ENCODE measurements at places on chromosomes 7 and 10. TPM values are rescaled to one million over a fixed set of nuclear protein-coding genes. Genes with fewer than 3 reads are reported as not detected.

GRCh38 chr7:157613575-157614322 is 276.9 kb downstream of the DNAJB6 start:
- DNase-seq = no peak

The AGFG2 gene
- total RNA-seq = 38.6 TPM

GRCh38 chr10:70747192-70747965 is 37.8 kb downstream of the TBATA start:
- no peak for DNase-seq

The PNLIPRP2 gene
- 21.1 TPM for total RNA-seq

The RBM48 gene
- 8.5 TPM for total RNA-seq

- no peak for DNase-seq
Measured at GRCh38 chr7:99707096-99707495, 27.3 kb upstream of the CYP3A5 start.

DNA sequence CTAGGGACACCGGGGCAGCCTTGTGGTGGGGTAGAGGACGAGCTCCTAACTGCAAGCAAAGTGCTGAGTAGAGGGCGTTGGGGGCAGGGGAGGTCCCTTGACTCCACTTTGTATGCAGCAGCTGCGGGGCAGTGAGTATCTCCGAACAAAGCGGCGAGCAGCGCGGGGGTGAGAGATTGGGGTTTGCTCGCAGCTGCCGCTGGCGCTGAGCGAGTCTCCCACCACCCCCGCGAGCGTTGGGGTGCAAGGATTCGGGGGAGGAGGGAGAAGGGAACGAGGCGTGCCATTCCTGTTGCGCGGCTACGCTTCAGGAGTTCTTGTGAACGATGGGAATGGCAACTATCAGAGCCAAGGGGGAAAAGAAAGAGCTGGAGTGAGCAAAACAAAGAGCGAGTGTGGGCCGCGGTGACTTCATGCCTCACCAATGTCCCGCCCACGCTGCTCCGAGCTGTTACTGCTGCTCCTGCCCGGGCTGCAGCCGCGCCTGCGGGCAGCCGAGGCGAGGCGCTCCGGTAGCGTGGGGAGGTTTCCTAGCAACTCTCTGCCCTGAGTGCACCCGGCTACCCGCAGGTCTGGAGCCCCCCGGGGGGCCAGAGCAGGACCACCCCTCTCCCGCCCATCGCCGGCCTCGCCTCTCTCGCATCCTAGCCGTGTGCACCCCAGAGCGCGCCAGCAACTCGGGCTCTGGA is at the start of gene ITGB8:
Gene ITGB8, plus strand, starts transcription at position 662 of the 689 bp plus-strand sequence. CDS start 907 bp downstream, outside the sequence.
- DNase-seq = peak; percentile 95

The PAX4 gene
- 0.24 TPM for total RNA-seq

DNA sequence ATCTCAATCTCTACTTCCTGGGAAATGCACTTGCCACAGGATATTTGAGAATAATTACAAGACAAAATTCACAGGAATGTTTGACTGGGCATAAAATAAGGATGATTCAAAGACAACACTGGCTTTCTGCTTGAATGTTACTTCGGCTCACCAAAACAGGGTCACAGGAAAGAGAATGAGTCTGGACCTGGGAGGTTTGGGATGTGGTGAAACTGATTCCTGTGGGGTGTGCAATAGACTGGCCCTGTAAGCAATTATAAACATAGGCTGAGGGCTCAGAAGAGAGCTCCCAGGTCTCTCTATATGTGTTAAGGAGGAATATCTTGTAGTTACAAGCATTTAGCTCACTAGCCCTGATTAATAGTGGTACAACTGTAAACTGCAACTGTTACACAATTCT is 613.9 kb upstream of the CELF2 start:
- no peak for DNase-seq

The SRRM3 gene
- 1.5 TPM for total RNA-seq

- DNase-seq = no peak
Measured at GRCh38 chr10:10624567-10624962, 393.1 kb upstream of the CELF2 start.

The TMEM184A gene
- total RNA-seq = 23.4 TPM

All from hepatocyte (in vitro differentiated cells).